T-cell (primary cell): ENCODE measurements at places on chromosomes 4 and X.

GRCh38 chr4:10082459-10083272 lies 33.9 kb downstream of the WDR1 start:
- H3K4me3 ChIP-seq, result no peak overlapping the region
- no peak for DNase-seq
- H3K27me3 ChIP-seq, result no peaks in the 10 kb centered on the region
- H3K36me3 ChIP-seq, result peaks cover 100% of the 10 kb centered on the region

DNA sequence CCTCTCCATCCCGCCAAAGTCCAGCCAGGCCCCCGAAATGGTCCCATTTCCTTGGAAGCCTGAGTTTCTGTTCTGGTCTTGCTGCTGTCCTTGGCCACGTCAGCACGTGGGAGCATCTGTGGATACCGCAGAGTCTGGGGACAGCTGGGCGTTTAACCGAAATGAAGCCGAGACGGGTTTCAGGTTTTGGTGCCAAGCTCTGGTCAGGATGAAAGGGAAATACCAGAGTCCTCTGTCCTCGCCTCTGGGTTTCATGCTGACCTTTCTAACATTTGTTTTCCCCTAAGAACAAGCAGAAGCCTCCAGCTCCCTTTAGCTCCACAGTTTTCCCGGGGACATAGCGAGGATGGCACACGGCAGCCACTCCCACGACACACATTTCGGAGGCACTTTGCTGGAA lies 19.7 kb downstream of the SHOX start:
- peaks cover 4% of the 10 kb centered on the region for H3K27me3 ChIP-seq
- no peak overlapping the region for H3K4me3 ChIP-seq
- no peak for DNase-seq
- no peaks in the 10 kb centered on the region for H3K36me3 ChIP-seq

DNA sequence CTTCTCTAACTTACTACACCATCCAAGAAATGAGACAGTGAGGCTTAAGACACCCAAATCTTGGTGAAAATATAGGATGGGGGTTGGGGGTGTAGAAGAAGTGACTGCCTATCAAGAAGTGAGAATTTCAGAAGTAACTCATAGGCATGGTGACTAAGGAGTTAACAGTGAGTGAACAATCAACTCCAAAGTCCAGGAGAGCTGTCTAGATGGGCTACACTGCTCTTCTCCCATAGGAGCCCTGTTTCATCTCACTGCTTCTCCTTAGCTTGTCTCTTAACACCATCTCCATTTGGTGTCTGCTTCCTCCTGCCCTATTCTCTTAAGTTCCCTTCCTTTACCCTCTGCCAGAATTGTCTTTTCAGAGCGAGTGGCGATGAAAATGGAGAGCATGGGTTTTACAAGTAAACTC lies 22.7 kb downstream of the FABP2 start:
- H3K36me3 ChIP-seq, result peaks cover 17% of the 10 kb centered on the region
- peaks cover 13% of the 10 kb centered on the region for H3K4me1 ChIP-seq
- no peaks in the 10 kb centered on the region for H3K27me3 ChIP-seq
- DNase-seq, result no peak

GRCh38 chr4:161186750-161187149 lies 977.0 kb downstream of the FSTL5 start:
- no peak overlapping the region for H3K27ac ChIP-seq
- DNase-seq, result no peak
- H3K4me1 ChIP-seq, result no peaks in the 10 kb centered on the region
- no peaks in the 10 kb centered on the region for H3K36me3 ChIP-seq

GRCh38 chr4:94758141-94758699 lies 465 bp downstream of the BMPR1B start:
- H3K4me3 ChIP-seq, result peak overlapping the region; percentile 67
- H3K27me3 ChIP-seq, result peaks cover 12% of the 10 kb centered on the region
- DNase-seq, result no peak
- H3K4me1 ChIP-seq, result no peaks in the 10 kb centered on the region

DNA sequence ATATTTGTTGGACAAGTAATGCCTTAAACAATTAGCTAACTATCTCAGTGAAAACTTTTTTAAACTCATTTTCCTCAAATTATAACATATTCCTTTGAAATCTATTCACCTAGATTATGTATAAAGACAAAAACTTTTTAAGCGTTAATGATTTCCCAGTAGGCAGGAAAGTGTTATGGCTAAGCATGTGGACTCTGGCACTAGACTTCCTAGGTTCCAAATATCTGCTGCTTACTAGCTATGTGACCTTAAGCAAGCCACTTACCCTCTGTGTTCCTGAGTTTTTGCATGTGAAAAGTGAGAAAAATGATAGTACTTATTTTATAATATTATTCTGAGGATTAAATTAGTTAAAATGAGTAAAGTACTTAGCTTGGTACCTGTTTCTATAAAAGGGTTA lies 301.8 kb downstream of the STPG2 start:
- H3K4me1 ChIP-seq, result no peaks in the 10 kb centered on the region
- H3K27me3 ChIP-seq, result no peaks in the 10 kb centered on the region
- H3K4me3 ChIP-seq, result no peak overlapping the region

- H3K36me3 ChIP-seq, result no peaks in the 10 kb centered on the region
- no peak overlapping the region for H3K27ac ChIP-seq
- no peak overlapping the region for H3K4me3 ChIP-seq
- no peak for DNase-seq
- no peaks in the 10 kb centered on the region for H3K4me1 ChIP-seq
Observed at GRCh38 chr4:125624951-125625350, 310.2 kb downstream of the FAT4 start.

GRCh38 chr4:163548481-163549243 lies 54.2 kb downstream of the TMA16 start:
- H3K36me3 ChIP-seq, result no peaks in the 10 kb centered on the region
- H3K27ac ChIP-seq, result no peak overlapping the region
- DNase-seq, result no peak
- H3K4me3 ChIP-seq, result no peak overlapping the region

- no peaks in the 10 kb centered on the region for H3K27me3 ChIP-seq
- no peak overlapping the region for H3K27ac ChIP-seq
Observed at GRCh38 chrX:16112428-16112827, 10.9 kb upstream of the GRPR start.

DNA sequence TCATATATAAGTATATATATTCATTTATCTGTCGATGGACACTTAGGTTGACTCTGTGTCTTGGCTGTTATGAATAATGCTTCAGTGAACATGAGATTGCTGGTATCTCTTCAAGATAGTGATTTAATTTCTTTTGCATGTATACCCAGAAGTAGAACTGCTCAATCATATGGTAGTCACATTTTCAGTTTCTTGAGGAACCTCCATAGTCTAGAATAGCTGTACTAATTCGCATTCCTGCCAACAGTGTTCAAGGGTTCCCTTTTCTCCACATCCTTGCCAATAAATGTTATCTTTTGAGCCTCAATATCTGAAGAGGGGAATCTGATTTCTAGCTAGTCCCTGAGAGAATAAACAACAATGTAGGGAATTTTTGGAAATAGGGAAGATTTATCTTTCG lies 32.4 kb upstream of the CCNG2 start:
- H3K36me3 ChIP-seq, result no peaks in the 10 kb centered on the region
- H3K27ac ChIP-seq, result no peak overlapping the region
- no peak for DNase-seq
- peaks cover 12% of the 10 kb centered on the region for H3K4me1 ChIP-seq
- H3K4me3 ChIP-seq, result no peak overlapping the region

- H3K27ac ChIP-seq, result no peak overlapping the region
- no peaks in the 10 kb centered on the region for H3K36me3 ChIP-seq
- H3K4me1 ChIP-seq, result no peaks in the 10 kb centered on the region
- no peak for DNase-seq
- H3K4me3 ChIP-seq, result no peak overlapping the region
Observed at GRCh38 chr4:114163051-114163450, 183.6 kb upstream of the ARSJ start.

DNA sequence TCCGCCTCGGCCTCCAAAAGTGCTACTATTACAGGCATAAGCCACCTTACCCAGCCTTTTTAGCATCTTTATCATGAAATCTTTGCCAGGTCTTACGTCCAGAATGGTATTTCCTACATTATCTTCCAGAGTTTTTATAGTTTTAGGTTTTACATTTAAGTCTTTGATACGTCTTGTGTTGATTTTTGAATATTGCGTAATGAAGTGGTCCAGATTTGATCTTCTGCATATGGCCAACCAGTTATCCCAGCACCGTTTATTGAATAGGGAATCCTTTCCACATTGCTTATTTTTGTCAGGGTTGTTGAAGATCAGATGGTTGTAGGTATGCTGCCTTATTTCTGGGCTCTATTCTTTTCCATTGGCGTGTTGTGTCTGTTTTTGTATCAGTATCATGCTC lies 349.6 kb downstream of the KCTD8 start:
- no peak overlapping the region for H3K4me3 ChIP-seq
- H3K27me3 ChIP-seq, result no peaks in the 10 kb centered on the region
- no peaks in the 10 kb centered on the region for H3K36me3 ChIP-seq
- H3K4me1 ChIP-seq, result no peaks in the 10 kb centered on the region
- no peak overlapping the region for H3K27ac ChIP-seq

- H3K4me3 ChIP-seq, result no peak overlapping the region
- H3K36me3 ChIP-seq, result no peaks in the 10 kb centered on the region
- DNase-seq, result no peak
- H3K4me1 ChIP-seq, result no peaks in the 10 kb centered on the region
- no peak overlapping the region for H3K27ac ChIP-seq
Observed at GRCh38 chr4:188145601-188146000, 6.4 kb downstream of the TRIML1 start.

GRCh38 chr4:7877176-7877575 lies 62.5 kb downstream of the AFAP1 start:
- no peaks in the 10 kb centered on the region for H3K27me3 ChIP-seq
- no peaks in the 10 kb centered on the region for H3K36me3 ChIP-seq
- peak overlapping the region; percentile 55 for H3K27ac ChIP-seq
- DNase-seq, result no peak

DNA sequence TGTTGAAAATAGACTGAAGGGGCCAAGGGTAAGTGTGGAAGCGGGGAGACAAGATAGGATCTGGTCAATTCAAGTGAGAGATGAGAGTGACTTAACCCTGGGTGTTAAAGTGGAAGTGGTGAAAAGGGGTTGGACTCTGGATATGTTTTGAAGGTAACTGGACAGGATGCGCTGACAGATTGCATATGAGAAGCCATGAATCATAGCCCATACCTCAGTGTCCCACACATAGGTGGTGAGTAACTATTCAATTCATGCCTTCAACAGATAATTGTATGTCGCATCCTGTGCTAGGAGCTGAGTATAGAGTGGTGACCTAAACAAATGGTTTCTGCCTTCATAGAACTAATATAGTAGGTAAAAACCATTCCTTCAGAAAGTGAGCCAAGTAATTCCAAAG lies 76.7 kb downstream of the KLHL34 start:
- no peaks in the 10 kb centered on the region for H3K36me3 ChIP-seq
- no peak for DNase-seq
- H3K27me3 ChIP-seq, result no peaks in the 10 kb centered on the region
- no peak overlapping the region for H3K4me3 ChIP-seq

GRCh38 chr4:84503495-84504437 lies 4.7 kb upstream of the NKX6-1 start:
- no peak overlapping the region for H3K4me3 ChIP-seq
- H3K27me3 ChIP-seq, result peaks cover 46% of the 10 kb centered on the region
- no peak overlapping the region for H3K27ac ChIP-seq

DNA sequence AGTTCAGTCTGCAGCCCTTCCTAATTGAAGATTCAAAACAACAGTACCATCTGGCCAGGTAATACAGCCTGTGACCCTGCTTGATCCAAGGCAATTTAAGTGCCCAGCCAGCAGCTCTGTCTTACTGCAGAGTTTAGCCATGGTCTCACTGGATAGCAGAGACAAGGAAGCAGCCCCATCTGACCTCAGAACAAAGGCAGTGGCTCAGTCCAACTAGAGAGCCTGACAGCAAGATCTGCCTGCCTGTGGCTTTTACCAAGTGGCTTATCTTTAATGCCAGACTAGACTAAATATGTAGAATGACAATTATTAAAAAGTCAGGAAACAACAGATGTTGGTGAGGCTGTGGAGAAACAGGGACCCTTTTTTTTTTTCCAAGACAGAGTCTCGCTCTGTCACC lies 293.4 kb downstream of the DTHD1 start:
- H3K4me1 ChIP-seq, result no peaks in the 10 kb centered on the region
- no peaks in the 10 kb centered on the region for H3K36me3 ChIP-seq
- no peaks in the 10 kb centered on the region for H3K27me3 ChIP-seq
- DNase-seq, result no peak
- no peak overlapping the region for H3K4me3 ChIP-seq

DNA sequence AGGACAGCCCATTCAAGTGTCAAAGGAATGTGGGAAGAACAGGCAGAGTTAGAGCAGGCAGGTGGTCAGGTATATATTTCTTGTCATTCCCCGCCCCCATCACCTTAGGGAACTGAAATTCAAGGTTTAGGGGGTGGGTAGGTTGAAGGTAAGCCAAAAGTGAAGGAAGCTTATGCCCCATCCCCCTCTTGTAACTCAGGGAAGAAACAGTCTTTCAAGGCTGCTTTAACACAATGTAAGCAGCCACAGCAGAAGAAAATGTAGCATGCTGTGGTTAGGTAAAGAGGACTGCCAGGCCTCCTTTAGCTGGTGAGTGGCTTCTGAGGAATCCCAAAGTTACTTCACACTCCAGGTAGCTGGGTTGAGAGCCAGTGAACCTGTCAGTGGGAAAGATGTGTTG lies 122.3 kb downstream of the RS1 start:
- DNase-seq, result no peak
- H3K27me3 ChIP-seq, result no peaks in the 10 kb centered on the region
- H3K4me1 ChIP-seq, result no peaks in the 10 kb centered on the region
- no peak overlapping the region for H3K27ac ChIP-seq
- no peak overlapping the region for H3K4me3 ChIP-seq
- no peaks in the 10 kb centered on the region for H3K36me3 ChIP-seq
